ENCODE measurements at places on chromosomes 5 and 9. TPM values are rescaled to one million over a fixed set of nuclear protein-coding genes. Genes with fewer than 3 reads are reported as not detected.

DNA sequence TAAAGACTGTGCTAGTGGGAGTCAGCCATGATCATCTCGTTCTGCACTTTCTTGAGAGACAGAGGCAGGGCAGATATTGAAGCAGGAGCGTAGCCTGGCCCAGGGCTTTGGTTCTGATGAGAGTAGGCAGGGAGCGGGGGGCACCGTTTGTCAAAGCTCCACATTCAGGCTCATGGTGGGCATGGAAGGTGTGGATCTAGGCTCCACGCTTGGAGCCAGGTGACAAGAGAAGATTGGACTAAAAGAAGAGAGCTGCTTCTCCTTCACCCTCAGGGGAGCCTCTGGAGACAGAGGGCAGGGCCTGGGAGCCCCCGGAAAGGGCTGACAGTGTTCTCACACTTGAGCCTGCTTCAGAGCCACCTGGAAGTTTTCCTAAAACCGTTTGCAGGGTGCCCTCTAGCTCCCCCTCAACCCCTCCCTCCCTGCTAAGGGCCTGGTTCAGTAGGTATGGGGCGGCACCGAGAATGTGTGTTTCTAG is 24.7 kb upstream of the FCN2 start:
- no peak for DNase-seq

- DNase-seq: no peak
Observed at GRCh38 chr5:1919209-1919566, 36.5 kb upstream of the IRX4 start.

GRCh38 chr9:70049236-70049635 is 5.6 kb downstream of the MAMDC2 start:
- DNase-seq: peak; percentile 41

DNA sequence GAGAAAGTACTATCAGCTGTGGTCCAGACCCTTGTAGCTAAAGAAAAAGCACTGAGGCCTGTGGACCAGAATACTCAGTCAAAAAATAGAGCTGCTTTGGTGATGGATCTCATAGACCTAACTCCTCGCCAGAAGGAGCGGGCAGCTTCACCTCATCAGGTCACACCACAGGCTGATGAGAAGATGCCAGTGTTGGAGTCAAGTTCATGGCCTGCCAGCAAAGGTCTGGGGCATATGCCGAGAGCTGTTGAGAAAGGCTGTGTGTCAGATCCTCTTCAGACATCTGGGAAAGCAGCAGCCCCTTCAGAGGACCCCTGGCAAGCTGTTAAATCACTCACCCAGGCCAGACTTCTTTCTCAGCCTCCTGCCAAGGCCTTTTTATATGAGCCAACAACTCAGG is 8.9 kb downstream of the RAB24 start:
- DNase-seq: no peak

DNA sequence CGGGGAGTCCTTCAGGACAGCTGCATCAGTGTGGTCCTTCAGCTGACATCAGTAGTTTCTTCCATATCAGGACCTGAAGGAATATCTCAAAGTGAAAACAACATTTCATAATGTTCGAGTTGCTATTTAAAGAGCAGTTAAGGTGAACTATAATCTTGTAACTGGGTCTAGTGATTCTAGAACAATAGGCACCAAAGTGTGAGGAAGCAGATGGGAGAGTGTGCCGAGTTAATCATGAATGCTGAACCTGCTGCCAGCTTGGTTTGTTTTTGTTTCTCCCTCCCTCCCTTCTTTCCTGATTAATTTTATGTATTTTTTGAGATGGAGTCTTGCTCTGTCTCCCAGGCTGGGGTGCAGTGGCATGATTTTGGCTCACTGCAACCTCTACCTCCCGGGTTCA is 3.6 kb upstream of the PTGR1 start:
- no peak for DNase-seq

The ZFP2 gene
- total RNA-seq: 1.1 TPM

The WNK2 gene
- 161 TPM for total RNA-seq

The PLAC8L1 gene
- 0.49 TPM for total RNA-seq
